Prostate gland (tissue), 2 donors: ENCODE measurements at places on chromosomes 7 and 10. TPM values are rescaled to one million over a fixed set of nuclear protein-coding genes. Genes with fewer than 3 reads are reported as not detected.

- no peak overlapping the region for H3K4me3 ChIP-seq
- no peak overlapping the region for H3K27ac ChIP-seq
- no peaks in the 10 kb centered on the region for H3K36me3 ChIP-seq
- H3K4me1 ChIP-seq: no peaks in the 10 kb centered on the region
- no peak for DNase-seq
Observed at GRCh38 chr10:11193001-11193551, 175.4 kb downstream of the CELF2 start.

- DNase-seq: no peak
- H3K36me3 ChIP-seq: no peaks in the 10 kb centered on the region
- H3K27ac ChIP-seq: peak overlapping the region; percentile 69
- no peak overlapping the region for H3K4me3 ChIP-seq
- no peaks in the 10 kb centered on the region for H3K27me3 ChIP-seq
Observed at GRCh38 chr10:124699471-124700292, 44.5 kb downstream of the FAM53B start.

- no peaks in the 10 kb centered on the region for H3K4me1 ChIP-seq
- H3K27ac ChIP-seq: no peak overlapping the region
- no peaks in the 10 kb centered on the region for H3K27me3 ChIP-seq
- no peak overlapping the region for H3K4me3 ChIP-seq
- DNase-seq: no peak
Observed at GRCh38 chr7:134454277-134454676, 4.6 kb downstream of the AKR1B1 start.

DNA sequence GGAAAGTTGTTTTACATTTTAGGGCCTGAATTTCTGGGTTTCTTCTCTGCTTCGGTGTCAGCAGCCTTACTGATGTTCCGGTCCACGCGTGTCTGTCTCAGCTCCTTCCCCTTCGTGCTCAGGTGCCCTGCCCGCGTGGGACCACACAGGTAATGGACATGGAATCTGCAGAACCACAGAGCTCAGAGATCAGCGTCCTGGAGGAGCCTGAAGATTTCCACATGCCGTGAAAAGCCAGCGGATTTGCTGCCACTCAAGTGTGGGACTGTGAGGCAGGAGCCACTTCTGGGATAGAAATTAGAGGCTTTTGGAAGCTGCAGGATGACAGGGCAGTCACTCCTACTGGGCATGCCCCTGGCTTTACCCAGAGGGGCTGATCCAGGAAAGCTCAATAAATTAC, 666.1 kb upstream of the FOXK1 start:
- H3K27me3 ChIP-seq: no peaks in the 10 kb centered on the region
- DNase-seq: no peak

TMEM26 gene
- 11.6 TPM for total RNA-seq

ZNF680 gene
- 17.6 TPM for total RNA-seq

SPDYE5 gene
- not detected for total RNA-seq
